ENCODE measurements at places on chromosomes 7 and 10.
A peak's percentile ranks its signal among the peaks of the same experiment; 100 is the strongest.

GRCh38 chr7:106344861-106345260 lies 60.1 kb upstream of the NAMPT start:
- no peak for DNase-seq

DNA sequence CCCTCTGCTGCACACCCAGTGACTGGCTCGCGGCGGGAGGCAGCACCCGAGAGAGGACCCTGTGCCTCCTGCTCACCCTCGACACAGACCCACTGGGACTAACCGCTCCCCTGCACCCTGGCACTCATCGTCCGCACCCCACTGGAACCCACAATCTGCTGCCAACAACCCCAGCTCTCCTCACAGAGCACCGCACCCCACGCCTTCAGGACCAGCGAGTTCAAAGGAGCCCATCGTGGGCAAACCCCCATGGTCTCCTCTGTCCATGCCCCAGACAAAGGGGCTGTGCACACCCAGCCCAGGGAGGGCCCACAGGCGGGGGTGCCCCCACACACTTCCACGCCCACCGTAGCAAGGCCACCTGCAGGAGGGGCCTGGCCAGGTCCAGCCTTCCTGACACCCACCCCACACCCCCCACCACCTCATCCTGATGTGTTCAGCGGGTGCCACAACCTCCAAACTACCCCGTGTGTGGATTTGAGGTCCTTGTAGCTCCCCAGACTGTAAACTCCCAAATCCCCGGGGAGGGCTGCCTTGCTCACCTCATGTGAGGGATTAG lies 14.0 kb downstream of the RASGEF1A start:
- no peak for DNase-seq

- no peak for DNase-seq
Measured at GRCh38 chr7:137755846-137756651, 90.7 kb downstream of the DGKI start.

DNA sequence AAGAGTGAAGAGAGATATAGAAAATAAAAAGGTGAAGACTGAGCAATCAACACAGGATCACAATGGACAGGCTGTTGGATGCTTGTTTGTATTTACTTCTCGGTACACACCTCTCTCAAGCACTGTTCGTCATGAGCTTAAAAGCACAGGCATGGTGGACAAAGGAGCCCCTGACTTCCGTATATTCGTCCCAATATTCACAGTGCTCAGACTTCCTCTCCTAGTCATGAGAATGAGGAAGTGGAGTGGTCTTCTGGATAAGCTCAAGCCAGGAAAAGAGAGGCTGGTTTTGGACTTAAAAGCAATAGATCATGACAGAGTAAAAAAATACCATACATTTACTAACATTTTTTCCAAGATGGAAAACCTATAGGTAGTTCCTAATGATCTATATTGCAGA lies 172.5 kb downstream of the SORCS1 start:
- no peak for DNase-seq

DNA sequence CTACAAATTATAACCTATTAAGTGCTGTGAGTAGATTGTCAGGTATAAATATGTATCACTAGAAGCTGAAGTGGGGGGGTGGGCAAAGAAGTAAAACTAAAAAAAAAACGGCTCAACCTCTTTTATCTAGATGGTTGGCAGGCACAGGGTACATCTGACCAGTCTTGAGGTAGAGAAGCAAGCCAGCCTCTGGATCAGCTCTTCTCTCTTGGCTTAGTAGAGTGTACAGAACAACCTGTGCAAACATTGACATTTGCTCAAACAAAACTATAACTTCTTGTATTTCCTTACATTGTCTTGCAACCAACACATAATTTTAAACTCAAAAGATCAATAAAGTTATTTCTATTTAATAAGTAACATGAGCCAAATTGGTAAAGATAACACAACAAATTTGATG lies 25.6 kb downstream of the DNA2 start:
- no peak for DNase-seq

- no peak for DNase-seq
Measured at GRCh38 chr7:36708767-36709166, 15.5 kb downstream of the AOAH start.

GRCh38 chr7:101236292-101236835 lies 1.2 kb downstream of the CLDN15 start:
- DNase-seq, result no peak

GRCh38 chr7:27459021-27459730 lies 203.5 kb downstream of the HIBADH start:
- no peak for DNase-seq

DNA sequence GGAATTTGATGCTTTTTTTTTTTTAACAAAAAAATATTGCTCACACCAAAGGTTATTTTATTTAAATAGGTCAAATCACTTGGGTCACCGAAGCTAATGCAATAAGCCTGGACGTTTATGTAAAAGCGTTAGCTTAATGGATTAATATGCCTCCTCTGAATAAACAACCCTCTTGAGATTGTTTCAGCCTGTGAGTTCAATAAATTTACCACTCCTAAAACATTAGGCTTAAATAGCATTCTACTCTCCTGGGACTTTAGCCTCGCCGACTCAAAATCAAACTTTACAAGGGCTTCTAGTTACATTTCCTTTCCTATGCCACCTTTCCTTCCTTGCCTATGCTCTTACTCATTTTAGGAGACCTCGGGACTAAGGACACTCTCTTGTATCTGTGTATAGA lies 79.3 kb downstream of the DNAJB9 start:
- no peak for DNase-seq

DNA sequence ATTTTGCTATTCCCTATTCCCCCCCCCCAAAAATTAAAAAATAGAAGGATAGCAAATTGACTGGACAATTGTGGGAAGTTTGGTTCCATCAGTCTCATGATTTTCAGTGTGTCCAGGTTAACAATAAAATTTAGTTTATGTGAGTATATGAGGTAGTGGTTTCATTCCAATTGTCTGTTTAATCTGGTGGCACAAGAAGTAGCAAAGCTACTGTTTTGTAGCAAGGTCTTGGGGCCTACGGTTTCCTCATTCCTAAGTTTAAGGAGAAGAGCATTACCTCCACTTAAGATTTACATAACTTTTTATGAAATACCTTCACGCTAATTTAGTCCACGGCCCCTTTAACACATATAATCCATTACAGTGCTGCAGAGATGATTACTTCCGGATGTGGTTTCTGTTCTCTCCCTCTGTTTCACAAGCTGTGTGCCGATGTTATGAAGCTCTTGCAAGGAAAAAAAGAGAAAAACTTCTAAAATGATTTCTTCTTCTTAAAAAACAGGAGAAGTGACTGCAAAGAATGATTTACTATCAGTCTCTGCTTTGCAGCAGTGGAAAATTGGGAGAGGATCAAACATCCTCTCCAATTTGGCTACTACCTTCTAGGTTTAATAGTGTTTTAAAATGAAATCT lies 32.7 kb upstream of the NPVF start:
- DNase-seq, result no peak

DNA sequence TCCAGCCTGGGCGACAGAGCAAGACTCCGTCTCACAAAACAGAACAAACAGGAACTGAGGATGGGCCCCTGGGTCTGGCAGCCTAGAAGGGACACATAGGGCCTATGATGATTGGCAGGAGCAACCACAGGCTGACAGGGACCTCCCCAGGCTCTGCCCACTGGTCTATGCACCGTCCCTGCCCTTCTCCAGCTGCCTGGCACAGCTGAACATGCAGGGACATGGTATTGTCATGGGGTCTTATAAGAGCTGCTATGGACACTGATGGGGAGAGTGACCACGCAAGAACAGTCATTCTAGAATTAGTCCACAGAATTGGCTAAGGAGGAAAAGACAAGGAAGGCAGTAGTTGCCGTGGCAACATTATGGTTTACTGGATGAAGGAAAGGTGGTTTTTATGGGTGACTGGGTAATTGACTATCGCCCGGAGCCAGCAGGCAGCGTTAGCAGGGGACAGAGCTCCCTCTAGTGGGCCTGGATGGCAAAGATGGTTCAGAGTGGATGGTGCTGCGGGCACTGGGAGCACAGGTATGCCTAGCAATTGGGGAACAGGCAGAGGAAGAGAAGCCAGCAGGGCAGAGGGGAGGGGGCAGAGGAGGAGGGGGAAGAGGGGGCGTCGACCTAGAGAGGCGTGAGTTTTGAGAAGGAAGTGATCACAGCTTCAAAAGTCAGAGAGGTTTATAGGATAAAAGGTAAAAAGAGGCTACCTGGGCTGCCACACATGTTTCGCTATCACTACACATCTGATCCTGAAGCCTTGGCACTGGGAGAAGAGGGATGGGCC lies 7.8 kb upstream of the TRIM56 start:
- DNase-seq, result peak; percentile 88

DNA sequence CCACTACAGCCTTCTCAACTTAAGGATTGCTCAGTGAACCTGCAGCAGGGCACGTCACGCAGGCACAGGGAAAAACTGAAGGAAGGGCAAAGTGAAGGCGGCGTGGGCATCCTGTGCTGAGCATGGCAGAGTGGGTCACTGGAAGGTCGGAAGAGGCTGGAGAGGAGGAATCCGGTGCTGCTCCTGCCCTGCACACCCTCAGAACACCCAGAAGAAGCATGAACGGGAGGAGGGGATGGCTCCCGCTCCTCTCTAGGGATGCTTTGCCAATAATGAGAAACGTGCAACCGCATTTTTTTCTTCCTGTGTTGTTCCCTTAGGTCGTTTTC lies 175.1 kb downstream of the TNS3 start:
- DNase-seq, result no peak

DNA sequence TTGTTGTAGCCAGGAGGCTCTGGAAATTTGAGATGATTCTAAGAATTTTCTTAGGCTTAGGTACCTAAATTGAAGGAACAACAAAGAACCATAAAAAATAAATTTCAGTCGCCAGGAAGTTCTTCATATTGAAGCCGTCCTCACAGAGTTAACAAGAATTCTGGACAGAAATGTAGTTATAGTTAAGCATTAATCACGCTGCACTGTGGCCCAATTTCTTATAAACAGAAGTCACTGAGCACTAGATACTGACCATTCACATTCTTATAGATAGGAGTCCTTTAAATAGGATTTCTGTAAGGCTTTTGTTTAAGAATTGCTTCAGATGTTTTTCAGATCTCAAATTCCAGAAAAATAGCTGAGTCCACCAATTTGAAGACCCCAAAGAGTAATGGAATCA lies 256.2 kb upstream of the PITRM1 start:
- no peak for DNase-seq

- no peak for DNase-seq
Measured at GRCh38 chr10:22713853-22714478, 412 bp downstream of the PIP4K2A start.

DNA sequence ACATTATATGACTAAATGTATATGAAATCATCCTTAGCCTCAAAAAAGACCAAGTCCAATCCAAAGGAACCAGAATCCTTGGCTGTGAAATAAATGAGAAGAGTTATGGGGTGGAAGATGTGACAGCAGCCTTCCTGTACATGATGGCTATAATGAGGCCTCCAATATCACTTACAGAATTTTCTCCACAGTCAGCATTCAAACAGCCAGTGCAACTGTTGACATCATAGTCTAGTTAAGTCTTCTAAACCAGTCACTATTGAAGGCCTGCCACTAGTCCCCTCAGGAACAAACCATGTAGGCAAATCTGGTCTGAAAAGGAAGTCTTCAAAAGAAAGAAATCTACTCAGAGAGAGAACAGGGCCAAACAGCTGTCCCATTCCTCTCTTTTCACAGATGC lies 219.5 kb upstream of the CCDC6 start:
- DNase-seq, result no peak

DNA sequence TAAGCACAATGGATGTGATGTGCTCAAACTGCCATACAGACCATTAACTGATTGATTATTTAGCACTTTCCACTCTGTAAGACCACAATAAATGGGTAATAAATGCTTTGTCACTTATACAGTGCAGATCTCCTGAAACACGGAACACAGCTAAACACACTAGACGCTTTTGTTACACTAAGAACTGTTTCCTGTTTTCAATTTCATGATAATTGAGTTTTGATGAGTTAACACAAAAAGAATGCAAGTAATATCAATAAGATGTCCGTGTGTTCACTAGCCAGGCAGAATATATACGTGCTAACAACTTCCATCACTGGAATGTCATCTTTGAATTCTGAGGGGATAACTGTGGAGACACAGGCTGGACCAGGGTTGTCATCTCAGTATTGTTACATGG lies 178.8 kb downstream of the SKAP2 start:
- DNase-seq, result no peak

DNA sequence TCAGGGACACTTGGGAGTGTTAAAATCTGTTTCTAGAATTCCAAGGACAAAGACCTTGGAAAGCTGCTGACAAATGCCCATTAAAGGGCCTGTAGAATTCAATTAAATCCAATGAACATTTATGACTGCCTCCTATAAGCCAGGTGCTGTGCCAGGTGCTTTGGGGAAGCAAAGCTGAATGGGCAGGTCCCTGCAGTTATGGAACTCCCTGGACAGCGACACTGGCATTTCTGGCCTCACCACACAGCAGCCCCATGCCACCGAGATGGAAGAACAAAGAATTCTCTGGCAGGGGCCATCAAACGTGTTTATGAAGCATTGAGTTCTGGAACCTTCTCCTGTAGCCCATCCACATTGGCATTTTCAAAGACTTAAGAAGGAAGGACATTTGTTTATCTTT lies 45.6 kb upstream of the LOXL4 start:
- DNase-seq, result no peak

DNA sequence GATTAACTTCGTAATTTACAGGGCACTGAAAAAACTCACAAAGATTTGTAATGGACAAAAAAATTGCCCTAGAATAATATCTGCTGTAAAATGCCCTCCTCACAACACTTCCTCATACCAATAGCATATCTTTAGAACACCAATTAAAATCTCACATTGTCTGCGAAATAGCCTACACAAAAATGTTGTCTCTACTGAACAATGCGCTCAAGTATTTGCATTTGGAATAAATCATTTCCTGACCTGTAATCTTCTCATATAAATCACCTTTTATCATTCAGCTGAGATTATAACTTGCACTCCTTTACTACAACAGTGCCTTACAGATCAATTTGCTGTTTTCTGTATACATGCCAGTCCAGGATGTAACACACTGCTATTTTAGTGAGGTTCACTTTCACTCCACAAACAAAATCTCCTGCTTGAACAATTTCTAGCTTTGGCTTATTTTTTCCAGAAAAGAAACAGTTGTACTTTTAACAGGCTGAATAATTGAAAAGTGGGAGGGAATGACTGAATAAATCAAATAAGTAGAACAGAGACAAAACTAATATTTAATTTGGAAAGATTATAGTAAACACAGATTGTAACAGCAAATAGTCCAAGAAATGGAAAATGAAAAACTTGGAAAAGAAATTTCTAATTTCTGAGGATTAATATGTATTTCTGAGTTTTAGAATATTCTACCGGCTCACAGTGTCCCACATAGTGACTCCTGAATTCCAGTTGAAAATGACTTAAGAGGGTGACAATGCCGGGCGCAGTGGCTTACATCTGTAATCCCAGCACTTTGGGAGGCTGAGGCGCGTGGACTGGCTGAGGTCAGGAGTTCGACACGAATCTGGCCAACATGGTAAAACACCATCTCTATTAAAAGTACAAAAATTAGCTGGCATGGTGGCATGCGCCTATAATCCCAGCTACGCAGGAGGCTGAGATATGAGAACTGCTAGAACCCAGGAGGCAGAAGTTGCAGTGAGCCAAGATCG lies 30.6 kb downstream of the JMJD1C start:
- DNase-seq, result no peak

DNA sequence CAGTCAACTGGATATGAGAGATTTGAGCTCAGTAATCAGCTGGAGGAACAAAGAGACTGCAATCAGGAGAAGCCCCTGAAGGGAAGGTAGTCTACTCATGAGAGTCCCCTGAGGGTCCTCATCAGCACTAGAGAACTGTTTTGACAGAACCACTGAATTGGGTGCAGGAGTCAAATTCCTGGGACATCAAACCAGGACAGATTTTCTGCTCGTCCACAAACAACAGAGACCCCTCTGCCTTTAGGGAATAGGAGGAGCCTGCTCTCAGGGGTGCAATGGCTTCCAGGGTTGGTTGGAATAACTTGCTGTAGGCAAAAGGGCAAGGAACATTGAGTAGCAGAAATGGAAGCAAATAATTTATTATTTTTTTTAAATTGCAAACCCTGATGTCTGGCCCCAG lies 21.9 kb upstream of the NEUROD6 start:
- DNase-seq, result no peak

Data from activated T-cell treated with anti-CD3 and anti-CD28 coated beads for 4 hours (primary cell).